Sigmoid colon (tissue), 7 donors: ENCODE measurements at places on chromosomes 3 and 15. TPM values are rescaled to one million over a fixed set of nuclear protein-coding genes. Genes with fewer than 3 reads are reported as not detected.

DNA sequence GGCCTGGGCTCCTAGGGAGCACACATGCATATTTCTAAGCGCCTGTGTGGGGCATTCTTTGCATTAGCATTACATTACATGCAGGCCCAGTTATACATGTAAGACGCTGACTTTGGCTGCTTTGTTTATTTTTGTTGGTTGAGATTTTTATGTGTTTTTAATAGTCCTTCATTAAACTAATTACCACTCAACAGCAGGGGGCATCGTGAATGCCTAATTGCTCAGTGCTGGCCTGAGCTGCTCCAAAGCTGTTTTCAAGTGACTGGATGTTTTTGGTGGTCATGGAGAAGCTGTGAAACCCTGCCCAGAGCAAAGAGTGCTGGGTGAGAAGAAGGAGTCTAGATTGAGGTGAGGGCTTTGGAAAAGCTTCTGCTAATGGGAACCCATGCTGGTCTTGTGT is 41.5 kb downstream of the GPD1L start:
- H3K36me3 ChIP-seq, result peaks cover 20% of the 10 kb centered on the region
- H3K27ac ChIP-seq, result no peak overlapping the region
- DNase-seq, result no peak

GRCh38 chr3:14110699-14111098 is 14.0 kb downstream of the CHCHD4 start:
- H3K27ac ChIP-seq, result no peak overlapping the region
- no peak overlapping the region for H3K4me3 ChIP-seq

- H3K27me3 ChIP-seq, result no peaks in the 10 kb centered on the region
- no peak overlapping the region for H3K27ac ChIP-seq
- DNase-seq, result no peak
- no peak overlapping the region for H3K4me3 ChIP-seq
- H3K36me3 ChIP-seq, result no peaks in the 10 kb centered on the region
These were observed 65.8 kb upstream of the CADPS start for GRCh38 chr3:62940771-62941563.

STAB1 gene
- total RNA-seq, result 120 TPM

DNA sequence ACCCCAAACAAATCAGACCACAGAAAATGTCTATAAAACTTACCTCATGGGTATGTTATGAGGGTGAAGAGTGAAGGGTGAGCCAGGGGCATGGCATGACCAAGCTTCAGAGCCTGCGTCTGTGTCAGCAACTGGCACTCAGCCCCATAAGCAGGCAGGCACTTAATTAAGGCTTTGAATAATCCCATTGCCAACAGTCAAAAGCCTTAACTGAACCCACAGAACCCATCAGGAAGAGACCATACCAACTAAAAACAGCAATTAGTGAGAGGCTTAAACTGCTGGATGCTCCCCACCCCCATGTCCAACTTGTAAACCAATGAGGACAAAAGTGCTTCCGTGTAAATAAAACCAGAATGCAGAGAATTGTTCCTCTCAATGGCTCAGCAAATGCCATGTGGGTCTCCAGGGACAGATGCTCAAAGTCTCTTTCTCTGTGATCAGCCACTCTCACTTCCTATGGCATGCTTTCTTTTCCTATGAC is 126.0 kb downstream of the MYLK start:
- peak overlapping the region; percentile 38 for H3K27ac ChIP-seq
- H3K27me3 ChIP-seq, result no peaks in the 10 kb centered on the region
- DNase-seq, result no peak
- peaks cover 63% of the 10 kb centered on the region for H3K4me1 ChIP-seq

- no peak overlapping the region for H3K4me3 ChIP-seq
- no peaks in the 10 kb centered on the region for H3K4me1 ChIP-seq
- DNase-seq, result no peak
These were observed 19.6 kb downstream of the SLCO3A1 start for GRCh38 chr15:91873138-91873536.

GRCh38 chr3:195540027-195540426 is 3.1 kb downstream of the PPP1R2 start:
- no peak overlapping the region for H3K27ac ChIP-seq
- no peaks in the 10 kb centered on the region for H3K36me3 ChIP-seq
- DNase-seq, result no peak
- H3K27me3 ChIP-seq, result no peaks in the 10 kb centered on the region
- peaks cover 54% of the 10 kb centered on the region for H3K4me1 ChIP-seq

HHLA2 gene
- total RNA-seq, result 0.71 TPM

SNTN gene
- not detected for total RNA-seq

PLA1A gene
- total RNA-seq, result 1.4 TPM
